Breast epithelium (tissue), 4 donors: ENCODE measurements at places on chromosomes 5 and 9.

DNA sequence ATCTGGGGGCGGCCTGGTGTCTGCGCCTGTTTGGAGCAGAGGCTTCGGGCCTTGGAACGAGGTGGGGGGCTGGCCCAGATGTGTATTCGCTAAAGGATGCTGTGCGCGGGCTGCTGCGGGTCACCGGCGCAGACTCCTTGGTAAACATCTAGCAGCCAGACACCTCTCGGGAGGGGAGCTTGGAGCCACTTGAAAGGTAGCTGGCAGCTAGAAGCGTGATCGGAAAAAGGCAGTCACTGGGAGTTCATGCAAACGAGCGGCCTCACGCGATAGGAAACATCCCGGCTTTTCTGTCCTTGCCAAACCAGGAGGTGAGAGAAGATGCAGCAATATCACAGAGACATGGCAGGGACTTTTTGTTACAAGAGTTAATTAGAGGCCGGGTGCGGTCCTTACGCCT, 8.1 kb downstream of the LAMC3 start:
- no peaks in the 10 kb centered on the region for H3K4me1 ChIP-seq
- H3K4me3 ChIP-seq = no peak overlapping the region
- no peaks in the 10 kb centered on the region for H3K27me3 ChIP-seq
- no peak for DNase-seq
- peak overlapping the region; percentile 61 for H3K27ac ChIP-seq

- H3K27ac ChIP-seq = peak overlapping the region; percentile 27
- DNase-seq = no peak
- H3K4me3 ChIP-seq = no peak overlapping the region
- no peaks in the 10 kb centered on the region for H3K27me3 ChIP-seq
- no peaks in the 10 kb centered on the region for H3K4me1 ChIP-seq
Observed at GRCh38 chr9:86731511-86732063, 215.7 kb downstream of the GAS1 start.

- peak overlapping the region; percentile 95 for H3K4me3 ChIP-seq
- no peaks in the 10 kb centered on the region for H3K27me3 ChIP-seq
- no peaks in the 10 kb centered on the region for H3K36me3 ChIP-seq
- H3K27ac ChIP-seq = peak overlapping the region; percentile 91
Observed at GRCh38 chr9:71911908-71912335, 483 bp downstream of the C9orf85 start.

DNA sequence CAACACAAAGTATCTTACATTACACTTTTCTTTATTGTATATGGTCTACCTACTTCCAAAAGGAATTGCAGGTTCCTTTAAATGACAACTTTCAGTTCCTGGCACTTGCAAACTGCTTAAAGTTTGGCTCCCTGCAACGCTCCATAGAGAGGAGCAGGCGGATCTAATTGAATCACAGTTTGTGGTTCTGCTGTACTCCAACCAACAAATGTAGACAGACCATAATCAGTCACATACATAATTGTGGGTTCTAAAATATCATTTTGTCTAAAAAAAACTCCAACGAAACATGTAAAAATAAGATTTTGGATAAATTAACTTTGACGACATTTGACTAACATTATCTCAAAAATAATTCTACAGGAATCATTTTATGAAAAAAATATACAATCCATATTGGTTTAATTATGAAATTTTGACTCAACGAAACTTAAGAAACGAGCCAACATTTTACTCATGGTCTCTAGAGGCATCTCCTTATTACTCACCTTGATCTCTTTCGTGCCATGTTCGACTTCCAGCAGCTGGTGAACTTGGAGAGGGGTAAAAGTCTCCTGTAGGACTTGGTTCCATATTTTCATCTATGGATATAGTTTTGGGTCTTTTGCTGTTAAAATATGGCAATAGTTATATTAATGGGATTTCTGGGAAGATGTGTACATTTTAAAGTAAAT, 167.6 kb downstream of the NFIB start:
- H3K27me3 ChIP-seq = no peaks in the 10 kb centered on the region
- no peak overlapping the region for H3K27ac ChIP-seq
- no peaks in the 10 kb centered on the region for H3K36me3 ChIP-seq
- no peak overlapping the region for H3K4me3 ChIP-seq

DNA sequence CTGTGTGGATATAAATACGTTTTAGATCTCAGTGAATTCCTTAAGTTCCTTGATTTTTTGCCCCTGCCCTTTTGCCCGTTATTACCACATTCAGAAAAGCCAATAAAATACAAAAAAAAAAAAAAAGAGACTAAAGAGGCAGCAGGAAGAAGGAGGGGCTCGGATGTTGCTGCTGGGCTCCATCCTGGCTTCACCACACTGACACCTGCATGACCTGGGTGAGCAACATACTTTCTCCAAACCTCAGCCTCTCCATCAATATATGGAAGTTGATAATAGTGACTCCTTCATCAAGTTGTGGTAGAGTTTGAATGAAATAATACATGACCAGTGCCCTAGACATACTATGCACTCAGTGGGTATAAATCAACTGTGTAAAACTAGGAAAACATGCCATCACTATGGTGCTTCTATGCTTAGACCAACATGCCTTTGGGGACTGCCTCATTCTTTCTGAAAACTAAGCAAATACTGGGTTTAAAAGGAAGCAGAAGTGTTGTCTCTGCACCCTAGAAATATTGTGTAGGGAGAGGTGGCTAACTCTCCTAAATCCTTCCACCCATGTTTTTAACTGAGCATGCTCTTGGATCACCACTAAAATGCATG, 243.0 kb downstream of the PIK3R1 start:
- no peaks in the 10 kb centered on the region for H3K36me3 ChIP-seq
- H3K4me3 ChIP-seq = no peak overlapping the region
- no peaks in the 10 kb centered on the region for H3K27me3 ChIP-seq
- no peaks in the 10 kb centered on the region for H3K4me1 ChIP-seq
- DNase-seq = no peak

- H3K27ac ChIP-seq = no peak overlapping the region
- no peak overlapping the region for H3K4me3 ChIP-seq
- H3K4me1 ChIP-seq = no peaks in the 10 kb centered on the region
Observed at GRCh38 chr5:84623019-84623418, 238.3 kb upstream of the EDIL3 start.
